CD4-positive, alpha-beta T cell treated with Interleukin-15 for 4 hours (primary cell): ENCODE measurements at places on chromosomes 3 and 15.
A peak's percentile ranks its signal among the peaks of the same experiment; 100 is the strongest.

DNA sequence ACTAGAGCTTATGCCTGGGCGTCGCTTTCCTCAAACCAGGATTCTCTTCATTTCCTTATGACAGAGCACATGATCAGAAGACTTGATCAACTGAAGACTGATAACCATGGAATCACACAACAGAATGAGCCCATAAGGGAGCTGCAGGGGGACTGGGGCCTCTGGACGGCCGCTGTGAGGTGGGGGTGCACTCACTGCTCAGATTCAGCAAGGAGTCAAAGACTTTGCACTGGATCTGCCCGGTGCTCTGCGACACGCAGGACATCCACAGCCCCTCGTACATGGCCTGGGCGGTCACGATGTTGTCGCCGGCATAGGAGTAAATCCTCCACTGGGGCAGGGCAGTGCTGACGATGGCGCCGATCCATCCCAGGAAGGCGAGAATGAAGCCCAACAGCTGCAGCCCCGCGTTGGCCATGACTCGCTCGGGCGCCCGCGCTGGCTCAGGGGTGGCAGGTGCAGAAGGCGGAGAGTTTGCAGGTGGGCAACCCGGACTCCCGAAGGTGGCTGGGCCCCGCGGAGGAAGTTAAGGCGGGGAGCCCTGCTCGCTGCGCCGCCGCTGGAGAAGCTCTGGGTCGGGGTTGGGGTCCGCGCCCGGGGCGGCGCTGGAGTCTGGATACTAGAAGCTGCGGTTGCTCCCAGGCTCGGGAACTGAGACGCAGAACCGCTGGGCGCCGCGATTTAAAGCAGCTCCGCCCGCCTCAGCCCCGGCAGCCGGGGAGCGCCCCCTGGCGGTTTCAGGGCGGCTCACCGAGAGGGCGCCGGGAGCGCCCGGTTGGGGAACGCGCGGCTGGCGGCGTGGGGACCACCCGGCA, at the start of gene CLDN1:
Gene CLDN1, minus strand, starts transcription at position 658 of the 815 bp plus-strand sequence. Its CDS starts 240 bp downstream, at position 418.
- DNase-seq = peak; percentile 62

- no peak for DNase-seq
These were observed 14.9 kb downstream of the AMOTL2 start for GRCh38 chr3:134359121-134360010.

GRCh38 chr3:149879872-149880271, 66.9 kb downstream of the RNF13 start:
- DNase-seq = peak; percentile 17

DNA sequence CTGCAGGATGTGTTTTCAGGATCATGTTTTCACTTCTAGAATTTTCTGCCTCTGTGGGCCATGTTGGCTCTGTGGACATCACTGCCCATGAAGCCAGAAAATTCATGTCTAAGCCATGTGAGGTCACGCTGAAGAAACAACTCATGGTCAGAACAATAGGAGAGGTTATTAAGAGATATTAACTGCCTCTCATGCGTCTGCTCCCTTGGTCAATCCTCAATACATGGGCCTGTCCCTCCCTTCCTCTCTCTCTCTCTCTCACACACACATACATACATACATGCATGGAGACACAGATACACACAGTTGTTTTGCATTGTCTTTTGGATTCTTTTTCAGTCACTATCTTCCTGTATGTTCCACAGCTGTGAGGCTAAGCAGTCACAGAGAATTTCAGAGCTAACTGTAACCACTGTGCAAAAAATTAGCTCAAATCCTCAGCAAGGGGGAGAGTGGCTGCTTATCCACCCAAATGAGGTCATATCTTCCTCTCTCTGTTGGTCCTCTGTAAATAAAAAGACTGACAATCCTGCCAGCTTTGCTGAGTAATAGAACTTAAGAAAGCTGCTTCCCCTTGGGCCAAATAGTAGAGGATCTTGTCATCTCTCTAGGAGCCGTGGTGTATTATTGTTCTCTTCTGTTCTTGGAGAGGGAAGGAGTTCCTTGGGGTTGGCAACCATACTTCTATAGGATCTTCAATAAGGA, 45.6 kb downstream of the LRTM1 start:
- no peak for DNase-seq

DNA sequence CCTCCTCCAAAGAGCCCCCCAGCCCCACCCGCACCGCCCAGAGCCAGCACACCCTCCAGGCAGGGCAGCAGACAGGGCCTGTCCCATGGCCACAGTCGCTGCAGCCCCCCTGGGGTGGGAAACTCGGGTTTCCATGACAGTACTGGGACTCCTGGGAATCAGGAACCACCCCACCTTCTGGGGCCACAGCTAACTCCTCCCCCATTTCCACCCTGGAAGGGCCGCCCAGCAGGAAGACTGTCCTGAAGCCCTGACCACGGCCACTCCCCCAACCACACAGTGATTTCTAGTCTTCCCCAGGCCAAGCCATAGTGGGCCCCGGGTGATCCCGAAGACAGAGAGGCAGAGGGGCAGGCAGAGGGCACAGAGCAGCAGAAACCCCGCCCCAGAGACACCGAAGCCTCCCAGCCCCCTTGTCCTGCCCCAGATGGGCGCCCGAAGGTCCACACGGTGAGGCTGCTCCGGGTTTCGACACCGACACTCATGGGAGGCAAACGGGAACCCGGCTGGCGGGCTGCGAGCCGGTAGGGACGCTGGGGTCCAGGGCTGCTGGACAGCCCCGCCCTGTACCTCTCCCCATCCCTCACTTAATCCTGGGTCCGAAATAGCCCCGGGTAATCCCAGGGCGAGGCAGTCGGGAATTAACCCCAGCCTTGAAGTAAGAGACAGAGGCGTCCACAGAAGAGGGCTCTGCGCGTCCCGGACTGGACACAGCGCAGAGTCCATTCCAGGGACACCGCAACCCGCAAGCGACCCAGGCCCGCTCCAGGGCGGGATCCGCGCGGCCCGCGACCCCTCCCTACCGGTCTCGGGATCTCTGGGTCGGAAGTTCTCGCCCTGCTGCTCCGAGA, 138.4 kb downstream of the NUP210 start:
- no peak for DNase-seq

GRCh38 chr3:111762537-111762936, 96.5 kb upstream of the PHLDB2 start:
- DNase-seq = no peak

DNA sequence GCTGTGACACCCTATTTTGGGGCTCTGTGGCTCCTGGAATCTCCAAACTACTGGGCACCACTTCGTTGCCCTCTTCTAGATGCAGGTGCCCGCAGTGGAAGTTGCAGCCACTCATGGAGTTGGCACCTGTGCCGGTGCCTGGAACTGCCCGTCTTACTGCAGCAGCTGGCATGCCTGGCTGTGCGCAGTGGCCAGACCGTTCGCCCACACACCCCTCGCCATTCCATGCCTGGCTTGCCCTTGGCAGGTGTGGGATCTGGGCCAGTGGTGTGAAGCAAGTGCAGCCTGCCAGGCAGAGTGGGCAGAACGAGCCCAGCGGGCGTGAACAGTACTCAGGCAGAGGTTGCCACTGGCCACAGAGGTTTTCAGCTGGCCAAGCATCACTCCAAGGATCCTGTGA, 1286.7 kb downstream of the ROBO1 start:
- no peak for DNase-seq

DNA sequence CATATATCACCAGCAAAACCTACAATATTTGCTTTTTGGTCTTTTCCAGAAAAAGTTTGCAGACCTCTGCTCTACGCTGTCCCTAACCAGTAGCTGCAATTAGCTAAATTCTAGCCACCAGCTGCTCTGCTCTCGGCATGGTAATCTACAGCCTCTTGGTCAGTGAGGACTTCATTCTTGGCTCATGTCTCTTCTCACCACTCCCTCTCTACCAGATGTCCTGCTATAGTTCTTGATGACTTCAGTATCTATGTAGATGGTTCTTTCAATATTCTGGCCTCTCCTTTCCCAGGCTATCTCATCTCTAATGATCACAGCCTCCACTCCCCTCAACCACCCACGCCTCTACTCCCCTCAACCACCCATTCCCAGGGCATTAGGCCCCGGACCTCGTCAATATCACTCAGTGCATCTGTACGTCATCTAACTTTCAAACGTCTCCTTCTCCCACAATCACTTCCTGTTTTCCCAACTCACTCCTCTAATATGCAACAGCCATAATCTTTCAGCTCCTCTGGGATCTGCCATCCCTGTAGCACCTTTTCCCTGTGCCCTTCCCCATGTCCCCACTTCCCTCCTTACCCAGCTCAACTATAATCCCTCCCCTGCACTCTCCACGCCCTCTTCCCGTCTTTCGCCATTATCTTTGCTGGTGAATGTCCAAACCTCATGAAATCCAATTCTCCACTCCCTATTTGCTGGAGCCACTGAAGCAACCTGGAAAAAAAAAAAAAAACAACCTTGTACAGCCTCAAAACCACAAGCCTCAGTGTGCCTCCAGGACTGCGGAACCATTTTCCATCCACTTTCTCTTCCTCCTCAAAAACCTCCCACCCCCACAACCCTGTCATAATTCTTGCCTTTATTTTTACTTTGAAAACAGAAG, 429.4 kb upstream of the PROK2 start:
- DNase-seq = no peak
